ENCODE measurements at places on chromosomes 5 and 9. TPM values are rescaled to one million over a fixed set of nuclear protein-coding genes. Genes with fewer than 3 reads are reported as not detected.

DNA sequence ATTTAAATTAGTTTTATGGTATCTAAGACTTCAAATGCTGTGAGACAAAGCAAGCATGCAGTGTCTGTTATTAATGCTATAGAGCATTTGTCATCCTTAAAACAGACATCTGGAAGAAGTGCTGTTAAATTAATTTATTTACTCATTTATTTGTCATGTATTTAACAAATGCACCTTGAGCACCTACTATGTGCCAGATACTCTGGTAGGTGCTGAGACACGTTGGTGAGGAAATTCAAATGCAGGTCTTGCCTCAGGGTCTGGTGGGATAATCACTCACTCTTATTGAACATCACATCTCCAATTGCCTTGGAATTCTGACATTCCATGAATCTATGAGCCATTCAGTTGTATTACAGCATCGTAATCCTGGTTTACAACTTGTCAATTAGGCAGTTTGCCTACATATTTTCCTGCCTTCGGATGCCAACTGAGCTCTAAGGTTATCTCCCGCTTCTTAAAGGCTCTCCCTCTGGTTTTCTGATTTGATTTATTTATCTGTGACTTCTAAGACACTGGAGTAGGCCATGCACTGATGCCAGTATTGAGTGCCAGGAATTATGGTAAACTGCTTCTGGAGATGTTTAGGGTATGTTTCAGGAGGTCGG is 56.0 kb upstream of the RPS23 start:
- DNase-seq = no peak
- no peak overlapping the region for H3K27ac ChIP-seq
- H3K36me3 ChIP-seq = no peaks in the 10 kb centered on the region
- H3K4me3 ChIP-seq = no peak overlapping the region
- H3K4me1 ChIP-seq = no peaks in the 10 kb centered on the region
- peaks cover 4% of the 10 kb centered on the region for H3K27me3 ChIP-seq

DNA sequence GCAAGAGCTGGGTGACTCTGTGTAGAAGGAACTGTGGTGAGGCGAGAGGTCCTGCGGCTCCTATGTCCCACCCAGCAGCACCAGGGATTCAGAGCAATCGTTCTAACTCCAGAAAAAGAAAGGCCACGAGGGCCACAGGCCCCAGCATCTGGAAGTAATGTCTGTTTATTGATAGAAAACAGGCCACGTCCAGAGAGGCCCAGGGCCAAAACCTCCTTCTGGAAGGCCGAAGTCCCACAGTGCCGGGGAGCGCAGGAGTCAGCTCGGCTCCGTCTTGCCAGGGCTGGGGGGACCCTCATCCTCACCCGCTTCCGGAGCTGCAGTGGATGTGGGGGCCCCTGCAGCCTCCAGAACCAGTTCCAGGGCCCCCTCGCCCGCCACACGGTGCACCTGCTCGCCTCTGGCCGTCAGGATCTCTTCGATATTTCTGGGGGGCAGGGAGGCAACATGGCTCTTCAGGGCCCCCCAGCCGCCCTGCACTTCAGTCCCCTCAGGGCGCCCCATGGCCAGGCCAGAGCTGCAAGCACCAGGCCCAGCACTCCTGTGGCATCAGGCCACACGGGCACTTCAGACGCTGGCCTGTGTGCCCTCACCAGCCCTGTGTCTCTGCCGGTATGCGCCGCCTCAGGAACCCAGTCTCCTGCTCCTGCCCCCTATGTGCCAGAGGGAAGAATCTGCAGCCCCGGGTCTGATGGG is 1.6 kb downstream of the DNLZ start:
- H3K27me3 ChIP-seq = no peaks in the 10 kb centered on the region
- no peak overlapping the region for H3K27ac ChIP-seq
- no peak overlapping the region for H3K4me3 ChIP-seq
- H3K36me3 ChIP-seq = no peaks in the 10 kb centered on the region

- no peak for DNase-seq
- no peak overlapping the region for H3K27ac ChIP-seq
- peaks cover 3% of the 10 kb centered on the region for H3K4me1 ChIP-seq
- no peaks in the 10 kb centered on the region for H3K27me3 ChIP-seq
Measured at GRCh38 chr9:135284386-135285134, 195.0 kb upstream of the PPP1R26 start.

DNA sequence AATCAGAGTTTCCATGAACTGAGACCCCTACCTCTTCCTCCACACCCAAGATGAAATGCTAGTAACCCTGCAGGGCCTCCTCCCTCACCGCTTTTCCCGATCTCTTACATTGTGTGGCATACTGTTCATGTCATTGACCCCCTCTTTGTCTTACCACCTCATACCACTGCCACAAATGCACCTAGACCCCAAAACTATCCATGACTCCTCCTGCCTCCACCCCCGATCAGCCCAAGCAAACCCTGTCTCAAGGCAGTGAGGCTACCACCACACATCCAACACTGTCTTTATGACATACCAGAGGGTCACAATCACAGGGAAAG is 55.7 kb downstream of the PLAC8L1 start:
- H3K27me3 ChIP-seq = peaks cover 15% of the 10 kb centered on the region
- no peaks in the 10 kb centered on the region for H3K4me1 ChIP-seq
- H3K36me3 ChIP-seq = no peaks in the 10 kb centered on the region
- H3K4me3 ChIP-seq = no peak overlapping the region
- no peak overlapping the region for H3K27ac ChIP-seq
- no peak for DNase-seq

- no peak overlapping the region for H3K4me3 ChIP-seq
- no peak for DNase-seq
- H3K27ac ChIP-seq = no peak overlapping the region
- no peaks in the 10 kb centered on the region for H3K27me3 ChIP-seq
- H3K4me1 ChIP-seq = no peaks in the 10 kb centered on the region
Measured at GRCh38 chr5:64019746-64020145, 57.5 kb upstream of the HTR1A start.

DNA sequence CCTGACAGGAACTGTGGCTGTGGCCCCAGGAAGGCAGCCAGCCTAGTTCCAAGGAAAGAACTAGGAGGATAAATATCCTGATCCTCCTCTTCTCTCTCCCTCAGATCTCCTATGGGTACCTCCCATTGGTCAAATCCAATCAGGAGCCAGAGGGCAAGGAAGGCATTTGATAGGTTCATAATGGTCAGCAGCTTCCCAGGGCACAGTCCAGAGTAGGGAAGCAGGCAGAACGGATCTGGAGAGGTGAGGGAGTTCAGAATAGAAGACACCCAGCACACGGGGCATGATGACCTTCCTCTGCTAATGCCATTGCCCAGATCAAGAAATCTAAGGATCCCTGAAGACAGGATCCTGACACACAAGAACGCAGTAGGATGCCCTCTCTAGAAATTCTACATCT is 8.6 kb downstream of the ABLIM3 start:
- no peaks in the 10 kb centered on the region for H3K36me3 ChIP-seq
- no peak for DNase-seq
- peaks cover 14% of the 10 kb centered on the region for H3K27me3 ChIP-seq
- no peaks in the 10 kb centered on the region for H3K4me1 ChIP-seq
- H3K4me3 ChIP-seq = no peak overlapping the region

DNA sequence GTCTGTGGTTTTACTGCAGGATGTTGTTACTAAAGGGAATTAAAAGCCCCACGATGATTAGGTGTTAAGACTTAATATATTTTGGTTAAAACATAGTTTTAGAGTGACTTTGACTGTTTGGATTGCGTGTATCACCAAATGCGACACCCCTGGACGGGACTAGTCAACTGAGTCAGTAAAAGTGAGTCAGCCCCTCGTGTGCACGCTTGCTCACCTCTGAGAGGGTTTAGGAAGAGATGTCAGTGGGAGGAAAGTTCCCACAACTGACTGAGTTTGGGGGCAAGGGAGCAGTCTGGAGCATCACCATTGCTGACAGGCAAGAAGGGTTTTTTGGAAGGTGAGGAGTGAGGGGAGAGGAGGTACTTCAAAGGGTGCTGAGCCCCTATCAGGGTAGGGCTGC is 14.4 kb upstream of the DMRT3 start:
- H3K27me3 ChIP-seq = peaks cover 46% of the 10 kb centered on the region
- no peaks in the 10 kb centered on the region for H3K4me1 ChIP-seq
- no peak for DNase-seq
- no peak overlapping the region for H3K4me3 ChIP-seq
- no peaks in the 10 kb centered on the region for H3K36me3 ChIP-seq
- no peak overlapping the region for H3K27ac ChIP-seq

GRCh38 chr9:80503671-80504281 is 932.0 kb downstream of the TLE4 start:
- no peaks in the 10 kb centered on the region for H3K36me3 ChIP-seq
- no peak overlapping the region for H3K27ac ChIP-seq
- H3K4me1 ChIP-seq = no peaks in the 10 kb centered on the region

DNA sequence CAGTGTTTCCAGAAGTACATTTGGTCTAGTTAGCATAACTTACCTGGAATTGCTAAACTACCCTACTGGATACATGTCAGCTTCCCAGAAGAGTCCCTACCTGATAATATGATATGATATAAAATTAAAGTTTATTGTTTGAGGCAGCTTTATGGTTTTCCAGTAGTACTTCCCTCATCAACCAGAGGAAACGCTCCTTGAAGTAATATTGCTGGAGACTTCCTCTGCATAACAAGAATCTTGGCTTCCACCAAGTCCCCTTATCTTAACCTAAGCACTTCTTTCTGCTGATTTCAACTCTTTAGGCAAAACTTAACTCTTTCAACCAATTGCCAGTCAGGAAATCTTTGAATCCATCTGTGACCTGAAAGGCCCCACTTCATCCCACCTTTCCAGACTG is 214.3 kb upstream of the PTGER4 start:
- H3K36me3 ChIP-seq = peaks cover 12% of the 10 kb centered on the region
- no peak overlapping the region for H3K27ac ChIP-seq
- no peak for DNase-seq
- H3K27me3 ChIP-seq = peaks cover 3% of the 10 kb centered on the region

DNA sequence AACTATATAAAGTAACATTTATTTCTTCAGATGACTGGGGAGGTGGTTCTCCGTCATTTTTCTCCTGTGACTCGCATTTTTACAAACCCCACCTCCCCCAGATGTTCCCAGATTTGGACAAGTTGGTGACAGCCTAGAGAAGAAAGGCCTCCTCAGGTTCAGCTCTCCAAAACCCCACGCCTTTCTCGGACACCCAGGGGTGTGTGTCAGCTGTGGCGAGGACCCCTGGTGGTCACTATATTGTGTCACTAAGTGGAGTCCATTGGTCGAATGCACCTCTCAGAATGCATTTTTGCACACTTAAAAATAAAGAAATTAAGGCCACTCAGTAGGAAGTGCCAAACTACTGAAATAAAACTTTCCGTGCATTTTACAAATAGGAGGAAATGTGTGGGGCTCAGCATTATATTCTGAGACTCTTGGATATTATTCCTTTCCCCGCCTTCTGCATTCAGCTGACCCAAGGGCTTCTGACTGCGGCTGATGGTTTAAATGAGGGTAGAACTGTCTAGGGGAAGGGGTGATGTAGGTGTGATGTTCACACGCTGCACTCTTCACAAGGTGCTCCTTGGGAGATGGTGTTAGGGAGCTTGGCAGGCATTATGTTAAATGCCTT is 47.6 kb downstream of the ACO1 start:
- peaks cover 5% of the 10 kb centered on the region for H3K4me1 ChIP-seq
- H3K36me3 ChIP-seq = peaks cover 19% of the 10 kb centered on the region
- H3K4me3 ChIP-seq = no peak overlapping the region
- H3K27ac ChIP-seq = no peak overlapping the region
- H3K27me3 ChIP-seq = no peaks in the 10 kb centered on the region

ORM1 gene
- not detected for total RNA-seq

GFPT2 gene
- total RNA-seq = 0.12 TPM

MTX3 gene
- total RNA-seq = 15.5 TPM

All from activated CD4-positive, alpha-beta T cell treated with anti-CD3 and anti-CD28 coated beads, Interleukin-2, amount 10 ng/mL, durations not matched to agents 7 days and 5 days (primary cell).